ENCODE measurements at places on chromosomes 1 and 21. TPM values are rescaled to one million over a fixed set of nuclear protein-coding genes. Genes with fewer than 3 reads are reported as not detected.

The ANKRD13C gene
- total RNA-seq = 18.9 TPM

The CRABP2 gene
- 1.6 TPM for total RNA-seq

DNA sequence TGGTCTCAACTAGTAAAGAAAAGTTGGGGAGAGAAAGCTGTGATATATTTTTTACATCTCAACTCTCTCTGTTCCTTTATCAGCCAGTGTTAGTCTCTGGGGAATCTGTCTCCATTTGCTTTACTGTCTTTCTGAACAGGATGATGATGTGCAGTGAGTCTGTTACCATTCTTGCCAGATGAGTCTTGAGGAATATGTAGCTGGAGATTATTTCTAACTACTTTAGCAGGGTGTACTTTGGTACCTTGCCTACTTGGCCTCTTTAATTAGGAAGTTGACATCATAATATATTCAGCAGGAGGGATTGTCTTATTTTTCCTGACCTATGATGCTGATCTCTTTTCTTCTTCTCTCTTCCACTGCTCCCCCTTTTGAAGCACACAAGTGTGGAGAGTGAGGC, 15.7 kb upstream of the HAX1 start:
- H3K27me3 ChIP-seq = no peaks in the 10 kb centered on the region
- H3K4me1 ChIP-seq = peaks cover 4% of the 10 kb centered on the region
- no peak for DNase-seq
- peaks cover 47% of the 10 kb centered on the region for H3K36me3 ChIP-seq
- no peak overlapping the region for H3K4me3 ChIP-seq

DNA sequence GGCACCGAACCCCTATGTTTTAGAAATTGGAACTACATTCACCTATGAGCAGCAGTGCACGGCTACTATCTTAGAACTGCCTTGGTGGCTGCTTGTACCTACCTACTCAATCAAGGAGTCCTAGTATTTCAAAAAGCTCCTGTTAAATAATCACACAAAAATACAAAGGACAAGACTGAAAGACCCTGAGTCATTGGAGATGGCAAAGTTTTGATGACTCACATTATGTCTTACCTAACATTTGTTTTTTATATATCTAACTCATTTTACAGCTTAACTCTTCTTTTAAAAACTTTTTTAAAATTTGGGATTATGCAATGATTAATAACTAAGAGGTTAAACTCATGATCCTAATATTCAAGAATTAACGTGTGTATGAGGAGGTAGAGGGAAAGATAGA, 1206.0 kb upstream of the TMPRSS15 start:
- no peaks in the 10 kb centered on the region for H3K4me1 ChIP-seq
- H3K27ac ChIP-seq = no peak overlapping the region

DNA sequence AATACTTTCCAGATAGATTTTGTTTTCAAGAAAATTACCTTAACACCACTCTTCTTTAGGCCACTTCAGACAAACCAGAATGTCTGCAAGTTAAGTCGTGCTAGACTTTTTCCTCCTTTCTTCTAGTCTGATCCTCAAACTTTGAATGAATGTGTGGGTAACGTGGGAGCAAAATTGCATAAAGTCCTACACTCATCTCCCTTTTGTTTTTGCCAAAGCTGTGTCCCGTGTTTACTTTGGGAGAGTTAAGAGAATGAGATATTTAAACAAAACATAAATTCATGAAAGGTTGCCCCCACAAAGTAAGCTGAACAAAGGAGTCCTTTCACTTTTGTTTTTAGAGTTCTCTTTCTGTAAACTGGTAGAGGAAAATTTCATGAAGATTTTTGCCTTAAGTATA, 16.9 kb upstream of the VAMP3 start:
- H3K27me3 ChIP-seq = peaks cover 24% of the 10 kb centered on the region
- peaks cover 5% of the 10 kb centered on the region for H3K4me1 ChIP-seq
- no peak for DNase-seq
- peak overlapping the region; percentile 21 for H3K27ac ChIP-seq
- no peak overlapping the region for H3K4me3 ChIP-seq
- H3K36me3 ChIP-seq = no peaks in the 10 kb centered on the region

Data from activated naive CD8-positive, alpha-beta T cell treated with anti-CD3 and anti-CD28 coated beads for 36 hours (primary cell).